ENCODE measurements at places on chromosomes 12 and 14.

GRCh38 chr12:75087654-75088053 lies 122.0 kb downstream of the KCNC2 start:
- DNase-seq, result no peak

DNA sequence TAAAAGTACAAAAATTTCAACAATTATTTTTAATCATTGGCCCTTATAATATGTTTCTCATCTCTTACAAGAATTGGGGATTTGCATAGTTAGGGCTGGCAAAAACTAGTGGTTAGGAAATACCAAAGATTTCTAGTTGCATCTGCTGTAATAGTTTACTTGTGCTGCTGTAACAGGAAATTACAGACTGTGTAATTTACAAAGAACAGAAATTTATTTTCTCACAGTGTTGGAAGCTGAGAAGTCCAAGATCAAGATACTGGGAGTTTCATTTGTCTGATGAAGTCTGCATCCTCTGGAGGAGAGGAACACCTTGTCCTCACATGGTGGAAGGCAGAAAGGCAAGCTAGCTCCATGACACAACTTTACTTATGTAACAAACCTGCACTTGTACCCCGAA lies 157.0 kb downstream of the FLRT2 start:
- DNase-seq, result no peak

DNA sequence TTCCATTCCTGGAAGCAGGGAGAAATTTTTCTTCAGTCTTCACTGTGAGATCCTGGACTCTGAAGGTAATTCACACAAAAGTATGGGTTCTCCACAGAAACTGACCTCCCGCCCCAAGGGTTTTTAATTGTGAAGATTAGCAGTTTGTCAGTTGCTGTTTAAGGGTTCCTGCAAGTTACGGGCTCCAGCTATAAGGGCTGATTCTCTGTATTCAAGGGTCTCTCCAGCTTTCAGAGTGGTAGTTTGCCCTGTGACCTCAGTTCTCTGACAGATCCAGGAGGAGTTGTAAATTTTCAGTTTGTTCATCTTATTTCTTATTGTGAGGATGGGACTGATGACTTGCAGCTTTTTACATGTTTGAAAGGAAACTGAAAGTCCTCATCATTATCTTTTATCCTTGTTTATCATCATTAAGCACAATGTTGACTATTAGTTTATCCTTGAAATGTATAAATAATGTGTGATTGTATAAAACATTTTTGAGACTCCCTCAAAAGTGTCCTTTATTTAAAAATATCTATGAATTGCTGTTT lies 110.9 kb downstream of the SCAF11 start:
- DNase-seq, result no peak

GRCh38 chr12:1533602-1534304 lies 60.6 kb downstream of the FBXL14 start:
- DNase-seq, result peak; percentile 7

DNA sequence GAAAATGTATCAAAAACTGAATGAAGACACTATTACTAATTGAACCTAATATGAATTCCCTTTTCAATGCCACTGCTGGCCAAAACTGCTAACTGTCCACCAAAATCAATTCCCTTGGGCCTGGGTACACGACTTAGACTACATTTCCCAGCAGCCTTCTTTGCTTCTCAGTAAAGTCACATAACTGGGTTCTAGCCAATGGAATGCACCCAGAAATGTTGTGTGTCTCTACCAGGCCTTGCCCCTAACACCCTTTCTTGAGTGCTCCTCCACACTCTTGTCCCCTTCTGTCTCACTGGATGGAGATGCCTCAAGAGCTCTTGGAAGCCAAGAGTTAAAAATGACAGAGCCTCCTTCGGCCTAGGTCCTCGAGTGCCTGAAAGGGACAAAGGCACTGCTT lies 156.8 kb downstream of the PPM1H start:
- no peak for DNase-seq

GRCh38 chr14:70027785-70028428 lies 148.7 kb downstream of the SMOC1 start:
- DNase-seq, result peak; percentile 42
